Stimulated activated CD4-positive, alpha-beta T cell treated with anti-CD3 and anti-CD28 coated beads, Interleukin-12 subunit alpha, Interleukin-12 subunit beta, amount 100 ng/mL, for 4 hours (primary cell): ENCODE measurements at places on chromosomes 3 and 15.

DNA sequence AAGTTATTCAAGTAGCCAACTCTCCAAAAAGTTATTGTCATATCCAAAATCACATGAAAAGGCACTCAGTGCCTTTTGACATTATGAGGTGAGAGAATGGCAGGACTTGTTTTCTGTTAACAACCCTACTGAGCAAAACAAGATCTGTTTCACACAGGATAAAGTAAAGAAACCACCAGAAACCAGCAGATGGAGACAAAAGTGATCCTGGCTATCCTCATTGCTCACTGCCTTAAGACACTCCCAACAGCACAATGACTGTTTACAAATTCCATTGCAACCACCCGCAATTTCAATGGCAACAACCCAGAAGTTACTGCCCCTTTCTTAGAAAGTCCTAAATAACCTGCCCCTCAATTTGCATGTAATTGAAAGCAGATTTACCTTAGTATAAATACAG lies 352.6 kb upstream of the NDN start:
- no peak for DNase-seq

DNA sequence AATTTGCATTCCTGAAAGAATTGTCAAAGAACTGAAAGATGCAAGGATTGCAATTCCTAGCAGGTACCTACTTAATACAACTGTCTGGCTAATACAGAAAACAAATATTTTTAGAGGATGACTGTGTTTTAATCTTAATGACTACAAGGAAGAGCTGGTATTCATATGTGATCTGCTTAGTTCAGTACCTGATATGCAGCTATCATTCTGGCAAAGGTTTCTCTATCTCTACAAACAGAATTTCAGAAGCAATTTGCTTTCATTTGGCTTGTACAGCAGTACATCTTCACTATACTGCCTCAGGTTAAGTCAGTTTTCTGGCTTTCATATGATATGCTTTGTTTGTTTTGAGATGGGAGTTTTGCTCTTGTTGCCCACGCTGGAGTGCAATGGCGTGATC lies 51.3 kb downstream of the TBL1XR1 start:
- no peak for DNase-seq

DNA sequence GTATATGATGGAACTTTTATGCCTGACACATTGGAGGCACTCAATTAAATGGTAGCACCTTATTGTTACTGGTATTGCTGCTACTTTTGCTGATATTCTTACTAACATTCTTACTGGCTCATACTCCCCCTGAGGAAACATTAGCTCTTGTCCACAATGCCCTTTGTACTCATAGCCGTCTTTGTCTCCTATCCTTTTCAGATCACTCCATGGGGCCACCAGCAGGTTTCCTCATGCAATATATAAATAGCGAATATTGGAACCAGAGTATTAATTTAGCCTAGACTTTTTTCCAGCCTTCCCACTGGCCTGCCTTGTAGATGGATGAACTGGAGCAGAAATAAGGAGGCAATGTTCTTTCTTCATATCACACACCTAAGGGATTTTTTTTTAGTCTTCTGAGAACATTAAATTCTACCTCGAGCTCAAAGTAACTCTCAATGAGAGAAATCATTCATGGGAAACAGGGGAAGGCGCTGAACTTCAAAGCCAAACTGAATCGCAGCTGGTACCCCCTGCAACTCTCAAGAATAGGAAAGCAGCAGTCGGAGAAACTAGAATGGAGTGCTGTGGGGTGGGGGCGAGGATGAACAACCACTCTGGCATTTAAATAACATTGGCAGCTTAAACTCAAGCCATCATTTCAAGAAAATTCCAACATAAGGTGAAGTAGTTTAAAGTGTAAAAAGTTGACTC lies 300.3 kb downstream of the TAFA4 start:
- DNase-seq = no peak

DNA sequence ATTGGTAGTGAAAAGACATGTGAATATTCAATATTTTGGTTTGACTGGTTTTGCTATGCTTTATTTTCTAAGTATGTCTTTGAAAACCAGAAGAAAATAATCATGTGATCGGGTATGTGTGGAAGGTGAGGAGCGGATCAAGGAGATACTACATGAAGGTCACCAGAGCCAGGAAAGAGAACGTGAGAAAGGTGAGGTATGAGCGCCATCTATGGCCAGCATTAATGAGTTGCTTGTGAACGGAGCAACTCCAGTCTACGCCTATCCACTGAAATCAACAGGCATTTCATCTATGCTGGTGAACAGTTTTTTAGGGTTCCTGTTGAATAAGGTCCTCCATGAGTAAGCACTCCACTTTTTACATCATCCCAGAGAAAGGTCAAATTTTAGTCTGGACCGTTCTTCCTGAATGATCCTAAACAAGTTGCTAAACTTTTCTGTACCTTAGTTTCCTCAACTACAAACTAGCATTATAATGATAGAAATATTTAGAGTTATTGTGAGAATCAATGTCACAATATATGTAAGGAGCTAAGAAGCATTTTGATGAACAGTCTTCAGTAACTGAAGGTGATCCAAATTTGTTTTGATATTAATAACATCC lies 1435.2 kb upstream of the CADM2 start:
- no peak for DNase-seq

GRCh38 chr3:161800985-161801559 lies 304.5 kb downstream of the OTOL1 start:
- DNase-seq = no peak

DNA sequence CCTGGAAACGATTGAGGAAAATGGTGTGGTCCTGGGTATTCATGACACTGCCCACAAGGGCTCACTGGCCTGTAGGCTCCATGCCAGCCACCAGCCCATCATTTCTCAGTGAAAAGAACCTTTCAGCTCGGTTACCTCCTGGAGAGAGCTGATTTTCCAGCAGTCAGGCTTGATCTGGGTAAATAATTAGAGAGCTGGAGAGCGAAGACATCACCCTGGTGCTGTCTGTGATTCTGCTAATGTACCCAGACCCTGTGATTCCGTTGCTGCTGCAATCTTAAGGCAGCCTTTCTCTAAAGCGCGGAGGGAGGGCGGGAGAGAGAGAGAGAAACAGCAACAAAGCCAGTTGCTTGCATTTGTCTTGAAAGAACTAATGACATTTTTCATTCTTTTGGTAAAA lies 221.9 kb upstream of the TOPAZ1 start:
- DNase-seq = no peak
